ENCODE measurements at places on chromosomes 3 and 15.

DNA sequence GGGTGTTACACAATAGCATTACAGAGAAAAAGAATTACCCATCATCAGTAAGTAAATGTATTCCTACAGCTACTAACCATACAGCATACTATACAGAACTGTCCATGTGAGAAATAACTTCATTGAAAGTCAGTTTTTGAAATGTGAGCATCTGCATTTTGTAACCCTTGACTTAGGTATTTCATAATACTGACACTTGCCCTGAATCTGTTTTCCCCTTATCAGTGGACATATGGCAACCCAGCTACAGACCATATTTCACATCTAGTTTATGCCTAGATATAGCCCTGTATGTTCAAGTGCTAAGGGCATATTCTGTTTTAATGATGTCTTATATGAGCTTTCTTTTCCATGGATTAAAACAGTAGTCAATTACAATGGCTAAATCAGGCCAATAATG, 297.6 kb downstream of the TBC1D5 start:
- DNase-seq: no peak

DNA sequence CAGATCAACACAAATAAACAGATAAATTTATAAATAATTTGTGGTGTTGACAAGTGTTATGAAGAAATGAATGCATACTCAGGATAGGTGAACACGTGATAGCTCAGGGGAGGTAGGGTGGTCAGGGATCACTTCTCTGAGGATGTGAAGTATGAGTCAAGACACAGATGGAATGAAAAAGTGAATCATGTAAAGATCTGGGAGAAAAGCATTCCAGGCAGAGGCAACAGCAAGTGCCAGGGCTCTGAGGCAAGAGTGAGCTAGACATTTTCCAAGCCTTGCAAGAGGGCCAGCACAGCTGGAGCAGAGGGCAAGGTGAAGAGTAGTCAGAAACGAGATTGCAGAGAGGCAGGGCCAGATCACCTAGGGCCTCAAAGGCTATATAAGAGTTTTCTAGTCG, 177.8 kb downstream of the WNT5A start:
- no peak for DNase-seq

- DNase-seq: no peak
Measured at GRCh38 chr3:67290438-67290837, 292.3 kb downstream of the KBTBD8 start.

- no peak for DNase-seq
Measured at GRCh38 chr15:57256939-57257338, 119.4 kb upstream of the CGNL1 start.

DNA sequence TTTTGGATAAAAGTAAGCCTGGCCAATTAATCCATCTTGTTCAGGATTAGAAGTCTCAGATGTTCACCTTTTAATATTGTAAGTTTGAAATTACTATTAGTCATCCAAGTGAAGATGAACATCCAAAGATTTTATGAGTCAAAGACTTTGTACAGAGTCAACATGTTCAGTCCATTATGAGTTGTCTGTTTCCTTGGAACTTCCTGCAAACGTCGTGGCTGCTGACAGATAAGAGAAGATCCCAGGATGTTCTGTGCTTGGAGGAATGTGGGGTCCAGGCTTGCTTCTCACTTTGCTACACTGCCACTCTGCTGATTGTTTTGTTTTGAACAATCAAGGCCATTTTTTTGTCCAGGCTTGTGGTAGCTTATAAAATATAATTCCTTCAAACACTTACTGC, 74.3 kb upstream of the SLCO2A1 start:
- DNase-seq: no peak

- DNase-seq: no peak
Measured at GRCh38 chr15:83848315-83849050, 194.6 kb downstream of the ADAMTSL3 start.

Data from NCI-H1694 treated with DMSO at 0.1 percent for 48 hours (cell line).